Stimulated activated CD4-positive, alpha-beta T cell treated with anti-CD3 and anti-CD28 coated beads, Interleukin-1b, Interleukin-23, amount 100 ng/mL, for 24 hours (primary cell): ENCODE measurements at places on chromosomes 16 and 17.

DNA sequence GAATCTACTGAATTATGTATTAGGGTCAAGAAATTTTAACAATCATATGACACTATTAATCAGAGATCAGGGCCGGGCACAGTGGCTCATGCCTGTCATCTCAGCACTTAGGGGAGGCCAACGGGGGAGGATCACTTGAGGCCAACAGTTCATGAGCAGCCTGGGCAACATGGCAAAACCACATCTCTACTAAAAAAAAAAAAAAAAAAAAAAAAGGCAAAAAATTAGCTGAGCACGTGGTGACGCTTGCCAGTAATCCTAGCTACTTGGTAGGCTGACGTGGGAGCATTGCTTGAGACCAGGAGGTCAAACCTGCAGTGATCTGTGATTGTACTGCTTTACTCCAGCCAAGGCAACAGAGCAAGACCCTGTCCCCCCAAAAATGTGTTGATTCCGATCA lies 52.5 kb upstream of the CLEC3A start:
- no peak for DNase-seq

- DNase-seq = no peak
Observed at GRCh38 chr16:51133688-51134087, 17.4 kb downstream of the SALL1 start.

DNA sequence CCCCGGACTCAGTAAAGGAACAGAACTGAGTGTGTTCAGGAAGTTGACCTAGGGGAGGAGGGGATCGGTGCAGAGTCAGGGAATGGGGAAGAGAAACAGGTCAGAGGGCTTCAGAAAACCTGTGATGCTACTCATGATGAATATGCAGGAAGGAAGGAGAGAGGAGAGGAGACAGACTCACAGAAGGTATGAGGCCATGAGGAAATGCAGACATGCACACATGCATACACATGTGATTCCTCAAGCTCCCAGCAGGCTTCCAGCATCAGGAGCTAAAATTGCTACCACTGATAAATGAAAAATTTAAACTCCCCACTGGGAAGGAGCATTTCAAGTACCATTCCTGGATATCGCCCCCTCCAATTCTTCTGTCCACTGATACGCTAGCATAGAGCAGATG lies 262.6 kb downstream of the SLC39A11 start:
- no peak for DNase-seq

DNA sequence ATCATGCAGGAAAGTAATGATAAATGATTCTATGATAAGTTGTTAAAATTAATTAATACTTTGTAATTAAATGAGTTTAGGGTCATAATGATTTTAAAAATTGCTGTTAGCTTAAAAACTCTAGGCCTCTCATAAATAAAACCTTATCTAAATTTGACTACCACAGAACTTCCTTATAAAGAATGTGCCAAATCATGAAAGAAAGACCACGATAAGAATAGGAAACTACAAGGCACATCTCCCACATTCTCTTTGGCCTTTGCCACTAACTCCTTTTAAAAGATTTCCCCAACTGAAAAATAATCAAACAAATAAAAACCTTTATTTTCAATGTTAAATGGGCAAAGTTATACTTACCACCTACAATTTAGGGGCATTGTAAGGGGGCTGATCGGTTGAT lies 164.6 kb upstream of the C17orf78 start:
- DNase-seq = no peak

DNA sequence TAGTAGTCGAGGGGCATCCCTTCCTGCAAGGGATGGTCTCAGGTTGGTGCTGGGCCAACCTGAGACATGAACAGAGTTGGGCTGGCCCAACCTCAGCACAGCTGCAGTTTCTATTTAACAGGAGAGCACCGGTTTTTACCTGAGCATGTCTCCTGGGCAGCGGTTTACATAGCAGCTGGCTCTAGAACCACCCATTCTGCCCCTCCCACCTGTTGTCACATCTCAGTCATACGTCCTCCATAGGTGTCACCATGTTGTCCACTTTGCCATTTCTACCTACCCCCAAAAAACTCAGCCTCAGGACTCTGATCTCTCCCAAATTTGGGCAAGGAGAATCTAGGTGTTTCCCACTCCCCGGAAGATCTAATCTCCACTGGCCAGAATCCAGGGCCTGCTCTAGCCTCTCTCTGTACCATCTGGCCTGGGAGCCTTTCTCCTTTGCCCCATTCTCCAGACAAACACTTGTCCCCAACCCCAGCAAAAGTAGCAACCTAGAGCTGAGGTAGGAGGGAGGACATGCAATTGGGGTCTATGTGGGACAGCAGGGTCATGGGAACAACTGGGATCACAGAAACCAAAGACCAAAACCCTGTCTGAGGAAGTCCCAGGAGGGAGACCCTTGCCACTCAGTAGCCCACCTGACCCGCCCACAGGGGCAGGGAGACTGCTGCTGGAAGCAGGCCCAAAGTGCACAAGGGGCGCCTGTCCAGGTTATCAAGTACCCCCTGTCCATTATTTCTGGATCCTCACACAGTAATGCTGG lies 19.1 kb downstream of the ETV4 start:
- no peak for DNase-seq

- DNase-seq = no peak
Observed at GRCh38 chr17:10842658-10843057, 4.8 kb upstream of the PIRT start.

- DNase-seq = no peak
Observed at GRCh38 chr17:16301963-16302855, 51.1 kb downstream of the CENPV start.

GRCh38 chr16:50354082-50354481 lies 14.7 kb downstream of the BRD7 start:
- DNase-seq = no peak

DNA sequence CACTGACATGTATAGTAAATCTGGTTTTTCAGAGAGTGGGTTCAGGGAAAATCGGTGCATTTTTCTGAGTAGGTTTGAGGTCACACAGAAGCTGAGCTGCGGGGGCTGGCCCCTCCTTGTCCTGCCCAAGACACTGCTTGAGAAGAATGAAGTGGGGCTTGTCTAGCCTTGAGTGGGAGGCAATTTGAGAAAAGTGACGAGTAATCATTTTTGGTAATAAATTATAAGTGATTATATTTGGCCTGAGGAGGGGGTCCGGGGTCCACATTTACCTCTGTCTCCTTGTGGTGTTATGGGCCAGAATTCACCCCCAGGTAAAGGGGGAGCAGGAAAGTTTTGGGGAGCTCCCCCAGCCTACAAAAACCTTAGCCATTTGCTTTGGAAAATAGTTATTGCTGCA lies 28.1 kb downstream of the WFDC1 start:
- DNase-seq = no peak

GRCh38 chr17:56979091-56979480 lies 1.2 kb downstream of the SCPEP1 start:
- no peak for DNase-seq

- DNase-seq = no peak
Observed at GRCh38 chr17:51640108-51640622, 379.8 kb downstream of the UTP18 start.

DNA sequence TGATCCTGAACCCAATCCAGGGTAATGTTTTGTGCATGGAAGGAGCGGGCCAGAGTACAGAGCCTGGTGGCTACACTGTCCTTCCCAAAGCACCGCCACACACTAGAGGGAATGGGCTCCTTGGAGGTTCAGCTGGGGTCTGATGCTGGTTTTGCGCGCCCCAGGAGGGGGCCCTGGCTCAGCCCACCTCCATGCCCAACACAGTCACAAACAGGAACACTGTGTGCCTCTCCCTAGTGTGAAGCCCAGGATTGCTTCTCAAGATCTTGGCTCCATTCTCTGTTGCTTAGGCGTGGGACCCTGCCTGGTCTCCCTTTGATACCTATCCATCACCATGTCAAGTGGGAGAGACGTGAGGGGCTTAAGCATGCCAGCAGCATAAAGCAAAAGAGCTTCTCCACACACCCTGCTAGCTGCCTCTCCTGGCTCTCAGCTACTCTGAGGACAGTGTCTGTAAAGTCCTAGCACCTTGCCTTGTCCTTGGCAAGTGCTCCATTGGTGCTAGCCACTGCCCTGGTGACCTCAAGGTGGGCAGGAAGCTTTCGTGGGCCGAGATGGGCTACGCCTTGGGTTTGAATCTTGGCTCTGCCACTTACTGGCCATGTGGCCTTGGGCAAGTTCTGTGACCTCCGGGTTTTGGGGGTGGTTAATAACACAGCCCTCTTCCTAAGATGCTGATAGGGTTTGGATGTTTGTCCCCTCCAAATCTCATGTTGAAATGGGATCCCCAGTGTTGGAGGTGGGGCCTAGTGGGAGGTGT lies 122.2 kb downstream of the C16orf78 start:
- DNase-seq = no peak

GRCh38 chr16:81003610-81004460 lies 2.9 kb downstream of the CMC2 start:
- no peak for DNase-seq

DNA sequence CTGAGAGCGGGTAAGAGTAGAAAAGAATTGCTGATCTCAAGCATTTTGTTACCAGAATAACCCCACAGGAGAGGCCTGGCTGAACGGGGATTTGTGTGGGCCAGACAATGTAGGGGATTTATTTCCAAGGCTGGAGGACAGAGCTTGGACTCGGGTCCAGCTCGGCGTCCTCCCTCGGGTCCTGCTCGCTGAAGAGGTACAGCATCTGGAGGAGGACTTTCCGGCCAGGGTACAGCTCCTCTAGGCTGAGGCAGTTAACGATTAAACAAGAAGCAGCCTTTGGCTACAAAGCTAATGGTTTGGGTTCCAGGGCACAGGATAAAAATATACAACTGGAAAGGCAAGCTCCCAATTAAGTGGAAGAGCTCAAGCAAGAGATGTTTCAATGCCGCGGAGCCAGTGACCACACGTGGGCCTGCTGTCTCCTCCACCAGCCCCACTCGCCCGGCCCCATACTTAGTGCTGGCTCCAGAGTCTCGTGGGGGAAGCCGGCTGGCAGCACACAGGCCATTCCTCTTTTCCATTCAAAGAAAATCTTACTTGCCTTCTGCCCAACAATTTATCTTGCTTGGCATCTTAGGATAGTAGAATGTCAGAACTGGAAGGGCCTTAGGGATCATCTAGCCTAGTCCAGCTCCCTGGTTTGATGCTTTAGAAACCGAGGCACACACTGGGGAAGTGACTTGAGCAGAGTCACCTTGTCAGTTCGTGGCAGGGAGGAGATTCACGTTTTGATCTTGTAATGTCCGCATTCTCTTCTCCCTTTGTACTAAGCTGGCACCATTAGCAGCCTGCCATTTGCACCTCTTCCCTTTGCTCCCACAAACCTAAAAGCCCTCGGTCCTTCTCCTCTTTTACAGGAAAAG lies 85.9 kb upstream of the TBX2 start:
- no peak for DNase-seq

DNA sequence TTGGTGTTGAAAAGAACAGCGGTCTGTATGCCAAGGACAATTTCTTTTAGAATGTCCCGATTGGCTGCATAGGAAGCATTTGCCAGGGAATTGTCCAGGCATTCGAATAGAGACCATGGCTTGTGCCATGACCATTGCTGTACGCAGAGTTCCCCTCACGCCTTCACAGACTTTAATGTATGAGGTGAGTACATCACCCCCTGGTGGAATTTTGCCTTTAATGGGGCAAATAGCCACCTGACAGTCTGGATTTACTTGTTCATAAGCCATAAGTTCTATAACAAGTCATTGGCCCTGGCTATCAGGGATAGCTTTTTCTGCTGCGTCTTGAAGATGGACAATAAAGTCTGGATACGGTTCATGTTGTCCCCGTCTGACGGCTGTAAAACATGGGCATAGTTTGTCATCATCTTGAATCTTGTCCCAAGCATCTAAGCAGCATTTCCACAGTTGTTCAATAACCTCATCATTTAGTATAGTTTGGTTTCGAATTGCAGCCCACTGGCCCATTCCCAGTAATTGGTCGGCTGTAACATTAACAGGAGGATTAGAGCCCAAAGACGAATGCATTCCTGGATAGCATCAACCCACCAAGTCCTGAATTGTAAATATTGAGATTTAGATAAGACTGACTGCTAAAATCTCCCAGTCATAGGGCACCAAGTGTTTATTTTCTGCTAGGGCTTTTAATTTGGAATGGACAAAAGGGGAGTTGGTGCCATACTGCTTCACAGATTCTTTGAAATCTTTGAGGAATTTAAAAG lies 67.7 kb upstream of the ARL4D start:
- DNase-seq = no peak

DNA sequence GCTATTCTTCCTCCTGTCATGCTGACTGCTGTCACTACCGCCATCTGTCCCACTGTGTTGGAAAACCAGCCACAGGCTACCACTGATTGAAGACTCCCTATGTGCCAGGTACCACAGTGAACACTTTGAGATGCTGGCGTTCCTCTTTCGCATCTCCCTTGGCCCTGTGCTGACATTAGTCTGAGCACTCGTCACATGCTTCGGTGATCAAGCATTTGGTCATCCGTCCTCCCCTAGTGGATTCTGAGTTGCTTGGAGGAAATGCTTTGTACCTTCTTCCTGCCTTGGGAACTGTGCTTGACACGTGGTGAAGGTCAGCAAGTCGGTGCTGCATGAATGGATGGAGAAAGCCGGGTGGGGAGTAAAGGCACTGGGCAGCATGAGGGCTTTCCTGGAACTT lies 260.1 kb downstream of the SNX29 start:
- no peak for DNase-seq

DNA sequence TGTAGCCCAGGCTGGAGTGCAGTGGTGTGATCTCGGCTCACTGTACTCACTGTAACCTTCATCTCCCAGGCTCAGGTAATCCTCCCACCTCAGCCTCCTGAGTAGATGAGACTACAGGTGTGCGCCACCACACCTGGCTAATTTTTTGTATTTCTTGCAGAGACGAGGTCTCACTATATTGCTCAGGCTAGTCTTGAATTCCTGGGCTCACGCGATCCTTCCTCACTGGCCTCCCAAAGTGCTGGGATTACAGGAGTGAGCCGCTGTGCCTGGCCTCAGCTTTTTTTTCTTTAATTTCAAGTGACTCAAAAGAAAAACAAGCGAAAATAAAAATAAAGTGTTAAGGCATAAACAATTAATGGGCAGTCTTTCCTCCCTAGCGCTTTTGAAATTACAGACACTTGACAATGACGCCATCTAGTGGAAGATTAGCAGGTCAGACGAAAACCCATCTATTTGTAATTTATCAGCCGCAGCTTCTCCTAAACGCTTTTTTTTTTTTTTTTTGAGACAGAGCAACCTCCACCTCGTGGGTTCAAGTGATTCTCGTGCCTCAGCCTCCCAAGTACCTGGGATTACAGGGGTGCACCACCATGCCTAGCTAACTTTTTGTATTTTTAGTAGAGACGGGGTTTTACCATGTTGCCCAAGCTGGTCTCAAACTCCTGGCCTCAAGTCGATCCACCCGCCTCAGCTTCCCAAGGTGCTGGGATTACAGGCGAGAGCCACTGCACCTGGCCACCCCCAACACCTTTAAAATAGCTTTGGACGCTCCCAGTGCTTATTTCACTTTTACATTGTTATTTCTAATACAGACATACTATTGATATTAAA lies 28.1 kb upstream of the PECAM1 start:
- no peak for DNase-seq

GRCh38 chr16:58048494-58049231 lies 23.1 kb downstream of the MMP15 start:
- no peak for DNase-seq

DNA sequence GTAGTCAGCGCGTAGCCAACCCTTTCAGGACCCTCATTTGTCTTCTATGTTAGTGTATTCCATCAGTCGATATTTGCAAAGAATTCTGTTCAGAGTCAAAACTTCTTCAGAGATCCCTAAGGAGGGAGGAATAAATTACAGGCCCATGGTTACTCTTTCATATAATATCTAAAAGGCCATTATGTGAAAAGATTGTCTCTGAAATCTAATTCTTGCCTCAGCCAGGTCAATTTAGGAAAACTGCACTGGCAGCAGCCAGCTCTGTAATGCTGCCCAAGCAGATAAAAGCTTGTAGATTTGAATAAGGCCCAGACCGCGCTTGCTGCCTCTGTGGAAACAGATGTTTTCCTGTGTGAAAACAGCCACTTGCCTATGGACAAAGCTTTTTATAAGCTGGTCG lies 379.8 kb downstream of the CNTNAP4 start:
- DNase-seq = no peak
